ENCODE measurements at places on chromosomes 16 and 17.

DNA sequence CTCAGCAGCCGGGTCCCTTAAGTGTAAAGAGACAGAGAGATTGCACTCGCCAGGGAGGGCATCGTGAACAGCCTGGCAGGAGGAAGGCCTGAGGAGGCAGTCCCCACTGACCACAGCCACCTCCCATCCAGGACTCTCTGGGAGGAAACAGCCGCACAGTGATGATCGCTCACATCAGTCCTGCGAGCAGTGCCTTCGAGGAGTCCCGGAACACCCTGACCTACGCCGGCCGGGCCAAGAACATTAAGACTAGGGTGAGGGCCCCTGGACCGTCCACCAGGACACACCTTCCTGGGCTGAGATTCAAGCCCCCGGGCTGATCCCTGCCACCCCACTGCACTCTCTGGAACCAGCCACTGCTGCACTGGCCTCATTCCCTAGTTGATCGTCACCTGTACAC, 14.0 kb downstream of the BTBD17 start:
- no peak for DNase-seq

- no peak for DNase-seq
Observed at GRCh38 chr17:57636274-57636673, 108.8 kb downstream of the CCDC182 start.

DNA sequence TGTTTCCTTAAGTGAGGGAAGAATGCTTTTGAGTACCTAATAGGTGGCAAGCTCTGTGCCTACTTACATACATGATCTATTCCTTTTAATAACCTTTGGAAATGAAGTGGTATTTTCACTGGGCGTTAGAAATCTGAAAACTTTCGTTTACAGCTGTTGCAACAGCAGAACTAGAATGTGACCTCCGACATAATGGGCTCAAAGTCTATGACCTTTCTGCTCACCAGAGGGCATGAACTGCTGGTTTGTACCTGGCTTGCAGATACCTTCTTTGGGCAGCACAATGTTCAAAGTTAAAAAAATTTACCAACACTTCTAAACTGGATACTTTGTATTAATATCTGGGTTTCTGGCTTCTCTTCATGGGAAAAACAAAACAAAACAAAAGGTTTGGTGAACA, 24.3 kb downstream of the CA4 start:
- no peak for DNase-seq

DNA sequence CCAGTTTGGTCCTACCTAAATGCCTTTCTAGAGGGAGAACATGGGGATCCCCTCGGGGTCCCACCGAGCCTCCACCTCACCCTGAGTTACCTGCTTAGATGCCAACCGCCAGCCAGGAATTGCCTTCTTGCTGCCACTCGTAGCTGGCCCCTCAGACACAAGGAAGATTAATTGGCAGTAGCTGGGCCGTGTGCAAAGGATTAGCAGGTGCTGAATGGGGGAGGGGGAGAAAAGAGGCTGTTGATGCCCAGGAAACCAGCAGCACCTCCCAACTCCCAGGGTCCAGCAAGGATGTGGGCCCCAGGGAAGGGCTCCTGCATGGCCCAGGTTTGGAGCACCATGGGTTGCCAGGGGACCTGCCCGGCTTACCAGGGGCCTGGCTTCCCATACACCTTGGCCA, at the start of gene CNGB1:
Gene CNGB1, minus strand, starts transcription at position 159 of the 400 bp plus-strand sequence. CDS start 3,842 bp downstream, outside the sequence.
- no peak for DNase-seq

- DNase-seq, result no peak
Observed at GRCh38 chr17:67018471-67019434, 25.6 kb upstream of the CACNG1 start.

- no peak for DNase-seq
Observed at GRCh38 chr17:46769531-46770438, 48.7 kb downstream of the WNT3 start.

GRCh38 chr17:19369846-19370492, 7.4 kb upstream of the B9D1 start:
- DNase-seq, result no peak

DNA sequence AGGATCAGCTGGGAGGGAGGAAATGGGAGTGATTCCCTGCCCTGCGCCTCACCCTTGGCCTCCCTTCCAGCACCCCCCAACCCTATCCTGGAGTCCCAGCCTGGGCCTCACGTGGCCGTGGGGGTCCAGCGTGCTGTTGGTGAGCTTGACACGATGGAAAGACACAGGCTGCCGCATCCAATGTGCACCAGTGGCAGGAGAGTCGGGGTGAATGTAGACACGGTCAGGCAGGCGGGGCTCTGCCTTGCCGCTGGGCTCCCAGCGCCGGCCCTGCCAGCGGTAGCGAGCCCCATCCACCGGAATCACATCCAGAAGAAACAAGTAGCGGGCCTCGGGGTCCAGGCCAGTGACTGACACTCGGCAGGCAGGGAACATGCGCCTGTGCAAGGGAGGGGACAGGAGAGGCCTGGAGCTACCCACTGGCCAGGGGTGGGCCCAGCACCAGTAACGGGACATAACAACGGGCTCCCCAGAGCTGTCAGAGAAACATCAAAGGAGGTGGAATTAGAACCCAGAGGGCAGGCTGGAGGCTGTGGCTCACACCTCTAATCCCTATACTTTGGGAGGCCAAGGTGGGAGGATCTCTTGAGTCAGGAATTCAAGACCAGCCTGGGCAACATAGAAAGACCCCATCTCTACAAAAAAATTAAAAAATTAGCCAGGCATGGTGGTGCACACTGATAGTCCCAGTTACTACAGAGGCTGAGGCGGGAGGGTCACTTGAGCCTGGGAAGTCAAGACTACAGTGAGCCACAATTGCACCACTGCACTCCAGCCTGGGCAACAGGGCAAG, 2.7 kb downstream of the TBX6 start:
- DNase-seq, result no peak

DNA sequence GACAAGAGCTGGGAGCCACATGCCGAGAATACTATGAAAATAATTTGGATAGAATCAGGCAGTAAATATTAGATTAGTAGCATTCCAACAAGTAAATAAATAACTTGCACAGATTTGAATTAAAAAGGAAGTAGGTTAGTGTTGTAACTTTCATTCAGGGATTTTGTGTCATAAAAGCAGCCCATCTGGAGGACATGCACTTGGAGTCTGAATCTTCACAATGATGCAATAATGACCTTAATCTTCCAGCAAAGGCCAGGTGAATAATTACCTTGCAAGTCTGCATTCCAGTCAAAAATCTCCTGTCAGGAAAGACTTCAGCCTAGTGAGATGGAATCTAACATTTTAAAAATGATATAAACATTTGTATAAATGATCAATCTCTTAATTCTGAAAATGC, 518.1 kb downstream of the KCNJ2 start:
- DNase-seq, result no peak

DNA sequence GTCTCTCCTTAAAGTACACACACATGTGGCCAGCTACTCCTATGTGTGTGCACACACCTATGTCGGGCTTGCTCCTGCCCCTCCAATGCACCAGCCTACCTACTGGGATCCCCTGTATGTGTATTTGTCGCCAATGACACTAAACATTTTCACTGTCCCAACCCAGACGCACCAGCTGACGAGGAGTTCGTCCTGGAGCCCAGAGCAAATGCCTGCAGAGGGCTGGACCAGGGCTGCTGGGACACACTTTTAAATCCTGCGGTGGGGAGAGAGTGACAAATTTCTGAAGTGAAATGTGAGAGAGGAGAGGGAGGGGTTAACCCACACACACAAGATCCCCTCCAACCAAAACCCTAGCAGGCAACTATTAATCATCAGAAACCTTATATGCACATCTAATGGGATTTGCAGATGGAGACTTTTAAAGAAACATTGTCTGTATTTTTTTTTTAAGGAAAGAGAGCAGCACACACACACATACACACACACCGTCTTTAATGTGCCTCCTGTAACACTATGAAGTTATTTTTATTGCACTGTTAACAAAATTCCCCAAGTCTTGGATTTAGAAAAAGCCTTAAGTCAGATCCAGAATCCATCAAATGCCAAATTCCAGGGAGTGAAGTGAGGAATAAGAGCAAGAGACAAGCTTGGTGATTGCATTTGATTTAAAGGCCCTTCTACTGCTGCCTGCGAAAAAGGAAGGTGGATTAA, at the start of gene MEOX1:
Gene MEOX1, minus strand, starts transcription at position 224 of the 714 bp plus-strand sequence. CDS start 388 bp downstream, outside the sequence.
- DNase-seq, result peak; percentile 60

DNA sequence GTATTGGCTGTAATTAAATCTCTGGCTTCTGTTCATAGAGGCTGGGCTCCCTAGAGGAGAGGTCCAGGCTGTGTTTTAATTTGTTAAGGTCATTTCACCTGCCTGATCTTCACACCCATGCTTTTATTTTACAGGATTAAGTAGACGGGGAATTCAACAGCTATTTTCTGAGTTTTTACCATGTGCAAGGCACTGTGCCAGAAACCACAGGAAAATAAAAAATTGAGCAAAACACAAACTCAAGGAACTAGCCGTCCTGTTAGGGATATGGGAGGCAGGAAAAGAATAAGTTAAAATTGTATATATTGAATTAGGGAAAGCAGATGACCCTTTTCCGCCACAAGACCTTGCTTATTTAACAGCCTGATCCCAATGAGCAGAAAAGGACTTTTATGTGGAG, 29.1 kb downstream of the HS3ST3A1 start:
- DNase-seq, result no peak

GRCh38 chr17:17976931-17977570, 4.4 kb downstream of the DRC3 start:
- no peak for DNase-seq

GRCh38 chr16:82658796-82659195, 32.0 kb downstream of the CDH13 start:
- DNase-seq, result no peak

- DNase-seq, result peak; percentile 73
Observed at GRCh38 chr17:81239714-81240555, 817 bp downstream of the NDUFAF8 start.

DNA sequence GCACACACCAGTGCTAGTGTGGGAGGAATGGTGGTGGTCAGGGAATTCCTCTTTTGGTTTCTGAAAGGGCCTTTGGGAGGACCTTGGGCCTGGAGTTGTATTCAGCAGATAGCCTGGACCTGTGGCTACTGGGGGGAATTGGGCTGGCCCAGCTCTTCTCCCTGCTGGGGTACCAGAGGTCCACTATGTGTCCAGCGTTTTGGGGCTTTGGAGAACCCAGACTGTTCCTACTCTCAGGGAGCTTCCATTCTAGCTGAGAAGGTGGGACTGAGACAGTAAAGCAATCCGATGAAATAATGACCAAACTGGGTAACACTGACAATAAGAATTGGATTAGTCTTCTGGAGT, 2.4 kb downstream of the EPN3 start:
- no peak for DNase-seq

- DNase-seq, result no peak
Observed at GRCh38 chr16:1640261-1640941, 28.2 kb downstream of the CRAMP1 start.

DNA sequence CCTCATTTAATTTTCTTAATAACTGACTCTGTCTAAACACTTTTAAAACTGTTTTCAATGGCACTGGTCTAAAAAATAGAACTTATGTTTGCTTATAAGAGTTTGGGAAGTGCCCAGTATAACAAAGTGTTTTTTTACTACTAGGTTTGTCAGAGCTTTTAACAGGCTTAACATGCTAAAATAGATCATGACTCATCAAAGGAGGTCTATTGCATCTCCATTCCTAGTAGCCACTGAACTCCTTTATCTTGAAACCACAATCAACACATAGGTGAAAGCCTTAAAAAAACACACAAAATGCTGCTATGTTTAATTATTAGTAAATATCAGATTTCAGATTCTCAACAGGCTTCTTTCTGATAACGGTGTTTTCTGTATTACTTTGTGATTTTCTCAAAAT, 196.4 kb upstream of the KIF2B start:
- DNase-seq, result no peak

GRCh38 chr17:74951065-74951464, 15.4 kb downstream of the OTOP3 start:
- no peak for DNase-seq

DNA sequence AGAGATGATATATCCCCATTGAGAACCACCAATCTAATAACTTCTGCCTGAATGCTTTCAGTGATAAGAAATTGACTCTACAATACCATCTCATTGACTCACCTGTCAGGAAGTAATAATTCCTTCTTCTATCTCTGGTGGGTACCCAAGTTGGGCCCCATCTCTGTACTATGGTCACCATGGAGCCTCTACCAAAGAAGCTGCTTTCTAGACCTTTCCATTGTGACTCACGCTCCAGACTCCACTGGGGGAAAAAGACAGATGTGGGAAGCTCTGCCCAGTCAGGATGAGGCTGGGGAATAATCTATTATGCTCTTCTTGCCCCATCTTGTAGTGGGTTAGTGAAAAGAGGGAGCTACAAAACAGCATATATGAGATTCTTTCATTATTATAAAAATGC, 100.4 kb downstream of the COPRS start:
- no peak for DNase-seq

DNA sequence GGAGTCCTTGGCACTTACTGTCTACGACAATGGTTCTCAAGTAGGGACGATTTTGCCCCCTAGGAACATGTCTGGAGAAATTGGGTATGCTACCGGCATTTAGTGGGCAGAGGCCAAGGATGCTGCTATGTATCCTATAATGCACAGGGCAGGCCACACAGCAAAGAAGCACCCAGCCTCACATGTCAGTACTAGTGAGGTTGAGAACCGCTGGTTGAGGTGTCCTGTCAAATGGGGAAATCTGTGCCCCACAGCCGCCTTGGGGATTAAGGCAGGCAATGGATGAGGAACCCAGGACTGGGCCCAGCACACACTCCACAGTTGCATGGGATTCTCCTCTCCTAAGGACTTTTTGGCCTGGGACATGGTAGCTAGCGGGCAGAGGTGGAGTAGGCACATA, 86.7 kb upstream of the TOB1 start:
- no peak for DNase-seq

- DNase-seq, result no peak
Observed at GRCh38 chr16:15418206-15418605, 16.2 kb upstream of the BMERB1 start.

DNA sequence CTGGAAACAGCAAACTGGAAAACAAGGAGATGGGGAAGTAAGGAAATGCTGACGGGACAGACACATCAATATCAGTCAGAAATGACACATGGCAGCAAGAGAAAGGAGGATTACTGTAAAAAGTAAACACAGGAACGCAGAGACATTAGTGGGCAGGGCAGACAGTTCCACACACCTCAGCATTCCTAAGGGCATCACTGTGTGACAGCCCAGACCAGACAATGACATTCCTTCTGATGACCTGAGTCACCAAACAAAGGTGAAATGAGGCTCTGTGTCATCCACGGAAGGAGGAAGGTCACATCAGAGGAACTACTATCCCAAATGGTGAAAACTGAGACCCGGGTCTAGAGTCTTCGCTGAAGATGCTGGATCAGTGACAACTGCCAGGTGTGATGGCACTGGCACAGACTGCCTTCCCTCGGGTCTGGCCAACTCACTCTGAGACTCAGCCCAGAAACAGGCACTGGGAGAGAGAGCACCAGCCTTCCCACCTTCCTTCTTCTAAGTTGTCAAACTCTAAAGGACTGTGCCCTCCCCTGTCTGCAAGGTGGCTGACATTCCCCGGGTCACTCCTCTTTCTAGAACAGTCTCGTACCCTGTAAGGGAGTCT, 36.7 kb downstream of the TK2 start:
- no peak for DNase-seq

- peak; percentile 79 for DNase-seq
Observed at GRCh38 chr17:73192206-73192893, 505 bp upstream of the COG1 start.

- no peak for DNase-seq
Observed at GRCh38 chr16:62652441-62653120, 616.3 kb upstream of the CDH8 start.
